ENCODE measurements at places on chromosomes 12 and 14.

GRCh38 chr14:64965356-64966000 is 6.7 kb downstream of the RAB15 start:
- no peak for DNase-seq

DNA sequence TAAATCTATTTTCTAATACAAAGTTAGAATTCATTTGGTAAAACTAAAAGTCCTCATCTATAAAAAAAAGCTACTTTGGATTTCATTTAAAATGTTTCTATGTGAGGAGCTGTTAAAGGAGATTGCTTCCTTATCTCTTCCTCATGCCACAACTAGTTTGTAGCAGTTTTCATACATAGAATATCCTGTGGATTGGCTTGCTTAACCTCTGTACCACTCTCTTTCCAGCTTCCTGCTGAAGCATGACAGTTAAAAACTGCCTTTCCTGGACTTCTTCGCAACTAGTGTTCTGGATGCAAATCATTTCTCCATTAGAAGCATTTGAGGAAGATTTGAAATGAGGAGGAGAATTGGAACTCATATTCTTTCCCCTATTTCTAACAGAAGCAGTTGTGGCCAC is 49.6 kb downstream of the ST8SIA1 start:
- no peak for DNase-seq

DNA sequence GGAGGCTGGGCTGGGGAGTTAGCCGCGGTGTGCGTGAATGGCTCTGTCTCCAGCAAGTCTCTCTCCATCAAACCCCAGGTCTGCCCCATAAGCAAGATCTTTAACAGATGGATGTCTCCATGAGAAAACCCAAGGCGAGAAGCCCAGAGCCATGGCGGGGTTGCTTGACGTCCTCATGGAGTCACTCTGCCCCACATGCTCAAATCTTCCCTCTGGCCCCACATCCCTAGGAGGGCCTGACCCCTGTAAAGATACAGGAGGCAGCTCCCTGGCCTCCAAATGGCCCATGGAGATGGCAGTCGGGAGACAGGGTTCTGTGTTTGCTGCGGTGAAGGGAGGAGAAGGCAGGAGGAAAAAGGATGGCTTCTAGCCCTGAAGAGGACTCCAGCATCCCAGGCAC is 49.3 kb downstream of the C14orf132 start:
- no peak for DNase-seq

DNA sequence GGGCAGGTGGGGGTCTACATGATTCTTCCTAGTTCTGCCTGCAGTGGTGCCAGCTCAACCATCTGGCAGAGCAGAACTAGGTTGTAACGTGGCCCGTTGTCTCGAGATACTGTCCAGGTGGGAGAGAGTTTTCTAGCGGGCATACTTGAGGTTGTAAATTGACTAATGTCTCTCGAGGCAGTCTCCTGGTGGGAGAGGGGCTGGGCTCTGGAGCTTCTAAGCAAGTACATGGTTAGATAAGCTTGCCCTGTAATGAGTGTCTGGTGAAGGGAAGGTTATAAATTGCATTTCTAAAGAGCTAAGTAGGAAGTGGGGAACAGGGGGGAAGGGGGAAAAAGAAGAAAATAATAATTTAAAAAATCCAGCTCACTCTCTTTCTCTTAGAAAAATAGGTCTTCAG is 18.1 kb downstream of the BDKRB1 start:
- no peak for DNase-seq

- DNase-seq: no peak
These were observed 4.4 kb upstream of the SDS start for GRCh38 chr12:113407931-113408600.

DNA sequence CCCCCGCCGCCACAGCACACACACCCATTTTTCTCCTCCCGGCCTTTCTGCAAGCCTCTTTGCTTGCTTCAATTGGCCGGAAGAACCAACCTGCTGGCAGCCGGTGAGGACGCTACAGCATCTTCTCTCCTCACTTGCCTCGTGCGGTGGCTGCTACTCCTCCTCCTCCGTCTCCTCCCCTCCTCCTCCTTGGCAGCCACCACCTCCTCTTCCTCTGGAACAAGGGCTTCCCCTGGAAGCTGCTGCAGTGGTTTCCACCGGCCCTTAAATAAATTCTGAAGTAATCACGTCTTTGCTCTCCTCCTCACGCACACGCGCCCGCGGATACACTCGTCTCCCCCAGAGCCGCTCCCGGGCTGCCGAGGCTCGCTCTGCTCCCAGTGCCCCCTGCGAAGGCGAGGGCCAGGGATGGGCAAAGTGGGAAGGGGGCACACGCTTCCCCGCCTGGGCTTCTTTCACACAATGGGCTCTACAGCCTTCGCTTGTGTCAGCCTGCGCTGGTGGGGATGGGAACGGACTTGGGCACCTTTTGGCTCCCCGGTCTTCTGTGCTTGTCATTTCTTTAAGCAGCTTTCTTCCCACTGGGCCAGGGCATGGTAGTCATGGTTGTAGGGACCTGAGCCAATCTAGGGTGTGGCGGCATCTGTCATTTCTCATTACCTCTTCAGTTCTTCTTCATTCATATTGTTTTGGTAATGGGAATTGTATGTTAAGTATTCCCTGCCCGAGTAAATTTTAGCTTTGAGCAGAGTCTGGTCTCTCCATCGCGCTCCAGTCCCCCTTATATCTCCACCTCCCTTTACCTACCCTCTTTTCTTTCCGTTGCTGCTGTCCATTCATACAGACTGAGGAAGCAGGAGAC is at the start of gene PPFIA2:
Gene PPFIA2, minus strand, starts transcription at position 161 of the 862 bp plus-strand sequence.
- no peak for DNase-seq

GRCh38 chr12:127101076-127101475 is 1165.9 kb upstream of the TMEM132C start:
- no peak for DNase-seq

GRCh38 chr14:89409961-89410360 is 7.1 kb downstream of the FOXN3 start:
- DNase-seq: no peak

- no peak for DNase-seq
These were observed 17.6 kb upstream of the AMIGO2 start for GRCh38 chr12:47097276-47097896.

DNA sequence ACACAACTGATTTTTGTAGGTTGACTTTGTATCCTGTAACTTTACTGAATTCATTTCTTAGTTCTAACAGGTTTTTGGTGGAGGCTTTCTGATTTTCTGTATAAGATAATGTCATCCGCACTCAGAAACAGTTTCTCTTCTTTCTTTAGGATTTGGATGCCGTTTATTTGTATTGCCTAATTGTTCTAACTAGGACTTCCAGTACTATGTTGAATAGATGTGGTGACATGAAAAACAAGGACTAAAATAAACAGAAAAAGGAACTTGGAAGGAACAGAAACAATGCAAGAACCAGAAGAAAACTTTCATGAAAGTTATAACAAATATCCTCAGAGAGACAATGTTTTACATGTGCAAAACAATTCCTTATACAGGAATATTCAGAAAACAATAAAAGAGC is 100.3 kb downstream of the GTF2A1 start:
- DNase-seq: no peak

DNA sequence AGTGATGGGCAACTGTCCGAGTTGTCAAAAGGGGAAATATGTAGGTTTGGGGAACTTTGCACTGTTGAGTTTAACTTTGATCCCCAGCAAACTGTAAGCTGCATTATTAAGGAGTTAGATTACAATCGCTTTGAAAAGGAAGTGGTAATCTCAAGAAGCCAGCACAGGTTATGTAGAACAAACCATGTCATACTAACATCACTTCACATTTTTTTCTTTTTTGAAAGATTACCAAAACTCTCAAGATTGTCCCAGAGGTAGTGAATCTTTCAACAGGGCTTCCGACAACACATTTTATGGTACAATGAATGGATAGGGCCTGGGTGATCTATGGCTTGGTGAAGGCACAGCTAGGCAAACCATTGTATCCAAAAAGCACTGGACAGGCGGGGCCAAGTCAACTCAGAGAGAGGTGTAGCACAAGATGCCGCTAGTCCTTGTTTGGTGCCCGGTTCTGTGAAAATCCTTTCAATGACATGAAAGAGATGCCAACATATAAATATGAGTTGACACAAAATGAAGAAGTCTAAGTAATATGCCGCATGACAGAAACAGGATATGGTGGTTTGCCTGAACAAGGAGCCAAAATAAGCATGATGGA is 24.3 kb upstream of the PARP11 start:
- no peak for DNase-seq

DNA sequence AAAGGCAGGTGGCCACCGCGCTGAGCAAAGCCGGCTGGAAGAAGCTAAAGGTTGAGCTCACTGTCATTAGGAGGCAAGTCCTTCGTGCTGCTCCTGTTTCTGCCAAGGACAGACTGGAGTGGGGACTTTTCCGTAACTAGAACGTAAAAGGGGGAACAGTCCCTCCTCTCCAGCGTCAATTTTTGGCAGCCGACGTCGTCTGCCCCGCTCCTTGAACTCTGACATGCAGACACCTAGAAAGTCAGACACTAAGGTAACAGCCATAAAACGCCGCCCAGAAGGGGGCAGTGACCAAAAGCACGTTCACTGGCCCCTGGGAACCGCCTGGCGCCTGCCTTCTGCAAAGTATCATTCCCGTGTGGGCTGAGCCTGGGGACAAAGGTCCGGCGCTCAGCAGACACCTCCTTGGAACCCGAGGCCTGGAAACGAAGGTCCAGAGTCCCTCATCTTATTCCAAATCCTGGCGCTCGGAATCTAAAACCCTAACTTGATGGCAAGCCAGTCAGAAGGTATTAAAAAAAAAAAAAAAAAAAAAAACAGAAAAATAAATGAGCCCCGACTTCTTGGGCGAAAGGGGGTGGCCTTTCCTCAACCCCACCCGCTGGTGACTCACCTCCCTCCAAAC is 1.1 kb upstream of the LRP1 start:
- no peak for DNase-seq

- peak; percentile 45 for DNase-seq
These were observed 24.7 kb upstream of the IRF2BPL start for GRCh38 chr14:77053046-77053841.

GRCh38 chr12:7751394-7751793 is 4.2 kb upstream of the CLEC4C start:
- no peak for DNase-seq

DNA sequence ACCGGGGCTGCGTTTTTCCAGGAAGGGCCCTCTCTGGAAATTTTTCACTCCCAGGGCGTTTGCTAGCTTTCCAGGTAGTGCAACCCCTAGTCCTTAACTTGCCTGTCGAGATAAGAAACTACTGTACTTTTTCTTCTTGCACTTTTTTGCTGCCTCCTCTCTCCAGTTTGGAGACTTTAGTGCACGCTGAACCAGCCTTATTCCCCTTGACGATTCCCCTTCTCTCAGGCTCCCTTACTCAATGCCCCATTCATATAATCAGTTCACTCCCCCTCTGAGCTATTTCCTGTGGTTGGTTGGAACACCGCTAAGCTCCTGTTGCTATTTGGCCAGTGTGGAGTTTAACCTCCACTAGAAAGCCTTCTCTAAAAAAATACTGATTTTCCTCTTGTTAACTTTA is 682 bp downstream of the CREBL2 start:
- DNase-seq: peak; percentile 25

- no peak for DNase-seq
These were observed 100.3 kb upstream of the SOX5 start for GRCh38 chr12:24049728-24050127.

- DNase-seq: no peak
These were observed 155.7 kb downstream of the SEC23A start for GRCh38 chr14:38947343-38947742.

DNA sequence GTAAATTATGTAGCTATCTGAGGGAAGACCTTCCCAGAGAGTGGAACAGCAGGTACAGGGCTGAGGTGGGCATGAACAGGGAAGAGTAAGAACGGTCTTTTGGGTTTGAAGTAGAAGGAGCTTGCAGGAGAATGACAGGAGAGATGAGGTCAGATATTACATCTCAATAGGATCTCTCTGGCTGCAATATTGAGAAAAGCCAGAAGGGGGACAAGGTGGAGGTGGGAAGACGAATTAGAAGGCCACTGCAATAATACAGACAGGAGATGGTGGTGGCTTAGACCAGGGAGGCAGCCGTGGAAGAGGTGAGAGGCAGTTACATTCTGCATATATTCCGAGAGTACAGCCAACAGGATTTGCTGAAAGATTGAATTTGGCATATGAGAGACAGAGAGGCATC is 310.2 kb downstream of the APAF1 start:
- no peak for DNase-seq

DNA sequence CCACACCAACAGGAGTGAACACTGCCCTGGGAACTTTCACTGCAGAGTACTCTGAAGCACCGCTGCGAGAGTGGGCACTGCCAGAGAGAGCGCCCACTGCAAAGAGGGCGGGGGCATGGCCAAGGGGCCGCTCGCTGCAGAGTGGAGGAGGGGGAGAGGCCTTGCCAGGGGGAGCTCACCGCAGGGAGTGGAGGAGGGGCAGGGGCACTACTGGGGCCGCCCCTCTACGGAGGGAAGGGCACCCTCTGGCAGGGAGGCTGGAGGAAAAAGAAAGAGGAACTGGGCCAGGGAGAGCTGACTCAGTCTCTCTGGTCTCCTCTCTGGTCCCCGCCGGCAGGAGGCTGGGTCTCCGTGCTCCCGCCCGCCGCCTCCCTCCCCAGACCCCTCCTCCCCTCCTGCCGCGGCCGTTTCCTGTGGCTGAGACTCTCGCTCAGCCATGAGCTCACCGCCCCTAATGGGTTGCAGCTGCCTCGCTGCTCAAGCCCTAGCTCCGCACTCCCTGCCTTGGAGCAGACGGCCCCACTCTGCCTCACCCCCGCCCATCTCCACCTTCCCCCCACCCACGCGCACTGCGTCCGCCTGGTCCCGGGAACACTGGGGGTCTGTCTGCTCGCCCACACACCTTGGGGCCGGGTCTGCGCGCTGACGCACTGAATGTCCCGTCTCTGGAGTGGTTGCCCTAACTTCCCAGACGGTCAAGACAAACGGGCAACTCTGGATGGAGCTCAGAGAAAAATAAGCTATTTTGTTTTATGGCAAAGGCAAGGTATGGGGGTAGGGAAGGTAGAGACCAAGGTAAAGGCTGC is 1.3 kb downstream of the ARHGEF40 start:
- DNase-seq: peak; percentile 95

GRCh38 chr12:6044082-6044481 is 80.4 kb downstream of the VWF start:
- no peak for DNase-seq

- no peak for DNase-seq
These were observed 428.1 kb downstream of the ZFP36L1 start for GRCh38 chr14:68364792-68365192.

DNA sequence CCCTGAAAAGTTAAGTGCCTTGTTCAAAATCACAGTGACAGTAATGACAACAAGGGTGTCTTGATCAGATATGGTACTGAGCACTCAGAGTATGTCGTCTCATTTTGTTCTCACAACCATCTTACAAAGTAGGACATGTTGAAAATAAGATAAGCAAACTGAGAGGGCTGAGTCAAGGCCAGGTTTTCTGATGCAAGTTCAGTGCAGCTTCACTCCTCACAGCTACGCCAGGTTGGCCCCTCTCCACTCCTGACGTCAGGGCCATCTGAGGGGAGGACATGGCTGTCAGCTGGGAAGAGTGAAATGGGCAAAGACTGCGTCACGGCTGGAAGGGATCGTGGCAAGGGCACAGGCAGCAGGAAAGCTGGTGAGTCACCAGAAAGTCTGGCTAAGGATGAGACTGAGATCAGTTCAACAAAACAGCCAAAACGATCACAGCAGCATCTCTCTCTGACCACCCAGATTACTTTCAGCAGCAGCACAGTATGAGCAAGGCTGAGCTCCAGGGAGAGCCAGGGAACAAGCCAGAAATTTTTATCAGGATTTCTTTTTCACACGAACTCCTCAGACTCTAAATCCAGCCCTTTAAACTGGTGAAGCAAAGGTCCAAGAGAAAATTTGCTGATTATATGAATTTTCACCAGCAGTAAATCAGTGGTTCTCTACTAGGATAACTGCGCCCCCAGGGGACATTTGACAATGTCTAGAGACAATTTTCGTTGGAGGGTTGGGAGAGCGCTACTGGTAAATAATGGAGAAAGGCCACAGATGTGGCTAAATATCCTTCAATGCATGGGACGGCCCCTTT is 297.9 kb upstream of the AMIGO2 start:
- DNase-seq: peak; percentile 68

GRCh38 chr12:31860401-31860800 is 98.8 kb upstream of the RESF1 start:
- DNase-seq: no peak
